Stimulated activated CD8-positive, alpha-beta memory T cell treated with anti-CD3 and anti-CD28 coated beads, Interleukin-2, amount 100 ng/mL, for 1 hour (primary cell): ENCODE measurements at places on chromosomes 1 and 21.

DNA sequence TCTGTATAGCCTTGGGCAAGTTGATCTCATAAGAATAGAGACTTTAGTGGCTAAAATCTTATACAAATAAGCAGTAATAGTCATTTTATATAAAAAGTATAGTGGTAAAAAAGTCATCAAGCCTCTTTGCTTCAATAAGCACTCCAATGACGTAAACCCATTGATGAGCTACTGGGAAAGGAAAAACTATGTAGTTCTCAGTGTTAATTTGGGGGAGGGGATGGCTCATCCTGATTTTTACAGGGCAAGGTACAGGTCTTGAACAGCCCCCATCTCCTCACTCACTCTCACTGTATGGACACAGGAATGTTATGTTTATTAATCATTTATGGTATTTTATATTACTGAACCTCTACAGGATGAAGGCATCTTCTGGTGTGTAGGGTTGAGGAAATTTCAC, 38.1 kb upstream of the CD55 start:
- no peak for DNase-seq

DNA sequence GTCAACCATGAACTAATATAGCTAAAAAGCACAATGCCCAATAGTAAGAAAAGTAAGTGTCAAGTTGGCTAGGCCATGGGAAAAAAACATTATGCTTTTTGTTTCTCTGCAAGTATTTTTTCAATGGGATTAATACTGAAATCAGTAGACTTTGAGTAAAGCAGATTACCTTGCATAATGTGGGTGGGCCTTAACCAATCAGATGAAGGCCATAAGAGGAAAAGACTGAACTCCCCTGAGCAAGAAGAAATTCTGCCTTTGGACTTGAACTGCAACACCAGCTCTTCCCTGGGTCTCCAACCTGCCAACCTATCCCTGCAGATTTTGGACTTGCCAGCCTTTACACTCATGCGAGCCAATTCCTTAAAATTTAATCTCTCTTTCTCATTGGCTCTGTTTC, 6.4 kb upstream of the RSPO1 start:
- DNase-seq = no peak

GRCh38 chr1:59108481-59109317, 188.2 kb upstream of the FGGY start:
- no peak for DNase-seq

DNA sequence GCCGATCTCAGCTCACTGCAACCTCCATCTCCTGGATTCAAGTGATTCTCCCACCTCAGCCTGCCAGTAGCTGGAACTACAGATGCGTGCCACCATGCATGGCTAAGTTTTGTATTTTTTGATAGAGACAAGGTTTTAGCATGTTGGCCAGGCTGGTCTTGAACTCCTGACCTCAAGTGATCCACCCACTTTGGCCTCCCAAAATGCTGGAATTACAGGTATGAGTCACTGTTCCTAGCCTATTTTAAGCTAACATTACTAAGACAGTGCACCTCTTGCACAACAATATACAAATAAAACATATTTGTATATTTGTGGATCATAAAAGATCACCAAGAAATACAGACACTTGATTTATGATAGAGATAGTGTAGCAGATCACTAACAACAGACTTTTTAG, 139.1 kb downstream of the DUSP10 start:
- DNase-seq = no peak

- DNase-seq = no peak
Measured at GRCh38 chr1:208028526-208028925, 117.6 kb upstream of the CD34 start.

GRCh38 chr1:115534106-115534505, 107.7 kb upstream of the VANGL1 start:
- DNase-seq = no peak

DNA sequence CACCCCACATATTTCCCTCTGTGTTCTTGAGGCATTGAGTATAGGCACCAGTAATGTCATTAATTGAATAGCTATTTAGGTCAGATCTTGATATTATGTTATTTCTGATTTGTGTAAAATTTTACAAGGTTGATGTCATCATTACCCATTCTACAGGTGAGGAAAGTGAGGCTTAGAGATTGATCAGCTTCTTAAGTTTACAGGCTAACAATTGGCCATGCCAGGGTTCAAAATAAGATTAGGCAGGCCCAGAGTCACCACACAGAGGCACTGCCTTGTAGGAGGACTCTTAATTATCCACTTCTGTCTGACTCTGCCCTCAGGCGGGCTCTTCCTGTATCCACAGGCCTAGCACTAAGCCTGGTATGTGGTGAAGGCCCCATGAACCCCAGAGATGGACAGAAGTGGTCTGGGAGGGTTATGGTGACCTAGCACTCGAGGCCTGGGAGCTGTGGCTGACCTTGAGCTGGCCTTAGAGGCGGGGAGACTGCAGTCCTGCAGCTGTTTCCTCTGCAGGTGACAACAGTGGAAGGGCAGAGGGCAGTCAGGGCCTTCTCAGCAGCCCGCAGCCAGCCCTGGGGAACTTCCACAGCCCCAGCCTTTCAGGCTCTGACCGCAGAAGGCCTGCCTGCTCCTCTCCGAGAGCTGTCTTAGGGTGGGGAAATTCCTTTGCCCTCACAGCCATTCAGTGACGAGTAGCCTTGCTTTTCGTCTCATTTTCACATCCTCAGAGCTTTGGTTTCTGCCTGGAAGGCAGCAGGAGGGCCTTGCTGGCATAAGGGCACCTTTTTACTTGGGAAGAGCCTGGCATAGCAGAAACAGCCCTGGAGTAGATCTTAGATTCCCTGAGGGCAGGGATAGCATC, 12.2 kb downstream of the ZDHHC18 start:
- no peak for DNase-seq
